ENCODE measurements at places on chromosomes 3 and 15.

- DNase-seq = no peak
These were observed 27.7 kb downstream of the POC1A start for GRCh38 chr3:52126500-52126899.

DNA sequence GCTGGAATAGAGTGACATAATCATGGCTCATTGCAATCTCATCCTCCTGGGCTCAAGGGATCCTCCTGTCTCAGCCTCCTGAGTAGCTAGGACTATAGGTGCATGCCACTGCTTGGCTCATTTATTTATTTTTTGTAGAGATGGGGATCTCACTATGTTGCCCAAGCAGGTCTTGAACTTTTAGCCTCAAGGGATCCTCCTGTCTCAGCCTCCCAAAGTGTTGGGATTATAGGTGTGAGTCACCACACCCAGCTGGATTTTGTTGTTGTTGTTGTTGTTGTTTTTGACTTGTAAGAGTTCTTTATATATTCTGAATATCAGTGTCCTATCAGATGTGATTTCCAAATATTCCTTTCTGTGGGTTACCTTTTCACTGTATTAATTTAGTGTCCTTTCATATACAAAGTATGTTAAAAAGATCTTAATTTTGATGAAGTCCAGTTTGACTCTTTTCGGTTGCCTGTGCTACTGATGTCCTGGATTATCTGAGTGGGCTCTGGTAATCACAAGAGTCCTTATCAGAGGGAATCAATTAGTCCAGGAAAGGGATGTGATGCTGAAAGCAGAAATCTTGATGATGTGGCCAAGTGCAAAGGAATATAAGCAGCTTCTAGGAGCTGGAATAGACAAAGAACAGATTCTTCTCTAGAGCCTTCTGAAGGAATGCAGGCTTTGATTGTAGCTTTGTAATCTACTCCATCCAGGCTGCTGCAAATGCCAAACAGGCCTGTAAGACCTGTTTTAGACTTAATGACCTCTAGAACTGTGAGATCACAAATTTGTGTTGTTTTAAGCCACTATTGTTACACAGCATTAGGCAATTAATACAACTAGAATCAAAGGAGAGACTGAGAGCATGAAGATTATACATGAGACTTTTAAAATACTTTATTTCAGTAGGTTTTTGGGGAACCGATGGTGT, 30.2 kb downstream of the NCK1 start:
- no peak for DNase-seq

- DNase-seq = peak; percentile 9
These were observed 225.6 kb downstream of the TIGIT start for GRCh38 chr3:114519415-114519814.

DNA sequence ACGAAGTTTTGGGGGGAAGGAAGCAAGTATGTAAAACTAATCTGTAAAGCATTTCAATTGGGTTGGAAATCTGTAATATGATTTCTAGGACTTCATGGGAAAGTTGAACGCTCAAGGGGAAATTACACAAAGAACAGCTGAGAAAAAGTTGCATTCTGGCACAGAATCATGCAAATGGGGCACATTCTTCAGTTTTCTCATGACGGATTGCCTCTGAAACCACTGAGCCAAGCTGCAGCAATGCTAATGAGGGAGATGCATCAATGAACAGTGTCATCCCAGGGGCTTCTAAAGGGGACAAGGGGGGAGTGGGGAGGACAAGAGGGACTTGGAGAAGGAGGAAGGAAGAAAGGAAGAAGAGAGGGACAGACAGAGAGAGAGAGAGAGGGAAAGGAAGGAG, 291.4 kb upstream of the ATP11B start:
- DNase-seq = no peak

GRCh38 chr15:33089878-33090757, 104.4 kb downstream of the FMN1 start:
- no peak for DNase-seq

GRCh38 chr3:180252683-180253082, 215.9 kb upstream of the PEX5L start:
- no peak for DNase-seq

GRCh38 chr15:73021139-73021621, 31.1 kb upstream of the NEO1 start:
- DNase-seq = no peak

- DNase-seq = peak; percentile 75
These were observed 1.0 kb upstream of the ZNF620 start for GRCh38 chr3:40504636-40505430.

GRCh38 chr3:15512166-15512565, 9.3 kb downstream of the COLQ start:
- peak; percentile 36 for DNase-seq

GRCh38 chr3:7421065-7421464, 560.1 kb downstream of the GRM7 start:
- no peak for DNase-seq

DNA sequence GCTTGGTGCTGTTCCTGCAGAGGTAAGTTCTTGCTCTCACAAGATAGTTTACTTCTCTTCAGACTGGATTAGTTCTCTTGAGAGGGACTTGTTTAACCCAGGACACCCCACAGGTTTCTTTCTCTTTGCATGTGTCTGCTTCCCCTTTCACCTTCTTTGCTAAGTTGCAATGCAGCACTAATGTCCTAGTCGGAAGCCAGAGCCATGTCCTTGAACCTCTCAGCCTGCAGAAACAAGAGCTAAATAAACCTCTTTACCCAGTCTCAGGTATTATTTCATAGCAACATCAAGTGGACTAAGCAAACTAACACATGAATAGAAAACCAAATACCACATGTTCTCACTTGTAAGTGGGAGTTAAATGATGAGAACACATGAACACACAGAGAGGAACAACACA, 915.2 kb downstream of the NSUN3 start:
- no peak for DNase-seq

GRCh38 chr3:186571644-186572013, 1.1 kb downstream of the DNAJB11 start:
- no peak for DNase-seq

GRCh38 chr3:126370606-126371005, 13.4 kb upstream of the KLF15 start:
- no peak for DNase-seq

DNA sequence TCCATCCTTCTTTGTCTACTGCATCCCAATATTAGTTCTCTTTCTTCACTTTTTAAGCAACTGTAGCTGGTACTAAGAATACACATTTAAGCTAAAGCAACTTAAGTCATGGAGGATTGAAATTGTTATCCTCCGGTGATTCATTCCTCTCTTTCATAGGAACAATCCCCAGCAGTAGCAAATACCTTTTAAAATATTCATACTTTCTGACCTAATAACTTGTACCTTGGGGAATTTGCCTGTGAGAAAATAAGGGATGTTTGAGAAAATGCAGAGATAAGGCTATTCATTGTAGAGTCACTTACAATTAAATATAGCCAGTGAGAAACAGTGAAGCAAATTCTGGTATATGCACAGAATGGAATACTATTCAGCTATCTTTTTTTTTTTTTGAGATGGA, 66.0 kb downstream of the VPS13C start:
- peak; percentile 27 for DNase-seq

DNA sequence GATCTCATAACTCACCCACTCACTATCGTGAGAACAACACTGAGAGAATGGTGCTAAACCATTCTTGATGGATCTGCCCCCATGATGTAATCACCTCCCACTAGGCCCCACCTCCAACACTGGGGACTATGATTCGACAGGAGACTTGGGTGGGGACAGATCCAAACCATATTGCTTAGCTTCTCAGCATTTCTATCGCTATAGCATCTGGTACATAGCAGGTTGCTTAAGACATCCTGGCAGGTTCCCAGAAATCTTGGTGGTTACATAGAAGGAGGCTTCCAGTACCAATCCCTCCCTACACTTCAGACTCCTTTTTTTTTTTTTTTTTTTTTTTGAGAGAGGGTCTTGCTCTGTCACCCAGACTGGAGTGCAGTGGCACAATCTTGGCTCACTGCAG, 487.8 kb downstream of the EDEM1 start:
- no peak for DNase-seq

DNA sequence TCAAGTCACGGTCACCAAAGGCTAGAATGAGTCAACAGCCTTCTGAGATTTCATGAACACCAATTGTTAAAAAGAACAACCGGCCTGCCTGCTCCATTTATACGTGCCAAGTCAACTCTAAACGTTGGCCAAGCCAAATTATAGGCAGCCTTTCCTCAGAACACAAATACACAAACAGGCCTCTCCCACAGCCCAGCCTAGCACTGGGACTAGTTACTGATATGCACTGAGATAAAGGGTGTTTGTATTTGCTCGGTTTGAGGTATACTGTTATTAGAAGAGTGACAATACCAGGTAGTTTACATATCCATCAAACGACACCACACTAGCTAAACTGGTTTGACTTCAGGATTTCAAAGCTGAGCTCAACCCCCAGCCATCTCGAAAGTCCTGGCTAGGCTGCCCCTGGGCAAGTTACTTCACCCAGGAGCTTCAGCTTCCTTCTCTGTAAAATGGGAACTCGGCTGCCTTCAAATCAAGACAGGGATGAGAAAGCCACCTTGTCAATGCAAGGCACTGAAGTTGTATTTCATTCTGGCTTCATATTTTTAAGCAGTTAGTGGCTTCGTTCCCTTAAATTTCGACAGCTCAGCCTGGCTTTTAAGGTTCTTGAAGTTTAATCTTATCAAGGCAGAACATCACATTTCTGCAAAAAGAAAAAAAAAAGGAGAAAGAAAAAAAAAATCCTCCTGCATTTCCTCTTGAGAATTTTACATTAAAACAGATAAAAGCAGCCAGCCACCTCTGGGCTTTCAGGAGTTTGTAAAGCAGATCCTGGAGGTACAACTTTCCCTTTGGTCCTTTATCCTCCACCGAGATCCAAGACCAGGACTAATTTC, 4.0 kb downstream of the TLE3 start:
- no peak for DNase-seq

GRCh38 chr3:63354160-63354559, 76.1 kb downstream of the SYNPR start:
- DNase-seq = no peak

GRCh38 chr3:148957586-148957985, 33.8 kb upstream of the GYG1 start:
- DNase-seq = no peak

GRCh38 chr15:48682942-48683651, 37.6 kb upstream of the FBN1 start:
- DNase-seq = no peak

GRCh38 chr3:55466526-55466925, 20.6 kb downstream of the WNT5A start:
- DNase-seq = no peak

DNA sequence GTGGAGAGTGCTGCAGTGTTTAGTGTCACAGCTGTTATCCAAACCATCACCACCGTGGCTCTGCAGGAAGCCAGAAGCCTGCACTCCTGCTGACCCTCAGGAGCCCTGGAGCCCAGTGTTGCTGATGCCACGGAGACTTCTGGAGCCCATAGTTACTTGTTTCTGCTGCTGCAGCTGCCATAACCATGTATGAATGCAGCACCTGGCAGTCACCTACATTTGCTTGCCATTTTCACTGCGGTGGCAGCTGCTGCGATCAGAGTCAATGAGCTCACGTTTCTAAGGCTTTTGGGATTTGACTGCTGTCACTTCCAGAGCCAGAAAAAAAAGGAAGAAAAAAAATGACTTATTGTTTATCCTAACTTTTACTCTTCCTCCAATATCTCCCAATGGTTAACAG, 299.2 kb upstream of the THRB start:
- DNase-seq = no peak

- no peak for DNase-seq
These were observed 21.7 kb downstream of the LEKR1 start for GRCh38 chr3:156847752-156848448.

DNA sequence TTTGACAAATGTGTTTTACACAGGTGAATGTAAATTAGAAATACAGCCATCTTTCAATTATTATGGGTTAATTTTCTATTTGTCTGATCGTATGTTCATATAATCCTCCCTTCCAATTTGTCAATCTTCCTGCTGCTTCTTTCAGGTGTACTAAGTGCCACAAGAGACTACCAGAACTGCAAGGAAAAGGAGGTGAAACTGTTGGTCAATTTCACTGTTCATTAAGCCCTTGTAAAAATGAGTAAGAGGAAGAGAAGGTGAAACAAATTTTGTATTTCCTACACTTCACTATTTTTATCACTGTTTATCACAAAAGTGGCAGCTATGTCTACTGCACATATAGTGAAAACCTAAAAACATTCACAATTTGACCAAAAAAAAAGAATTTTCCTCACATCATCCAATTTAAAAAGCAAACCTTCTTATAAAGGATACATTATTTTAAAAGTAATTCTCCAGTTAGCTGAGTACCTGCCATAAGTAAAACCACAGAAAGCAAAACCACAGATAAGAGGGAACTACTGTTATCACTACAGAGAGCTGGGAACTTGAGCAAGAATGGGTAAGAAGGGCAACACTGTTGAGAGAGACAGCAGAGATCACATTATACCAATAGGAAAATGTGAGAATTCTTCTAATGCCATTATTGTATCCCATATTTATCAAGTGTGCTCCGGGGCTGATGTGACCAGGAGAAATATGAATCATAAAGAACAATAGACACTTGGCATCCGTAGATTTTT, 163.0 kb downstream of the TBC1D5 start:
- DNase-seq = no peak

DNA sequence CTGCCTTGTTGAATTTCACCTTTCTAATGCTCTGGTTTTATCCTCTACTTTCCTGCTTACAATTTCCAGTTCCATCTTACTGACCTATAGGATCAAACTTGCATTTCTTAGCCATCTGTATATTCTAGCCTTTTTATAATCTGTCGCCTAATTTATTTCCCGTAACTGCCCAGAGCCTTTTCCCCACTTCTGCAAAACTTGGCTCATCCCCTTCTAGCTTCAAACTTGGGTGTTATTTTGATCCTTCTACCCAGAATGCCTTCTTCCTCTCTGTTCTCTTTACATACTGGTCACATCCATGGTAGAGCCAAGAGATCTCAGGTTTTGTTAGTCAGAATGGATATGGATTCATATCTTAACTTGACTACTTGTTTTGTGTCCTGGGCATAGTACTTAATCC, 2.6 kb downstream of the SACM1L start:
- no peak for DNase-seq

- DNase-seq = peak; percentile 70
These were observed 10.1 kb downstream of the SLC51B start for GRCh38 chr15:65055201-65055870.

DNA sequence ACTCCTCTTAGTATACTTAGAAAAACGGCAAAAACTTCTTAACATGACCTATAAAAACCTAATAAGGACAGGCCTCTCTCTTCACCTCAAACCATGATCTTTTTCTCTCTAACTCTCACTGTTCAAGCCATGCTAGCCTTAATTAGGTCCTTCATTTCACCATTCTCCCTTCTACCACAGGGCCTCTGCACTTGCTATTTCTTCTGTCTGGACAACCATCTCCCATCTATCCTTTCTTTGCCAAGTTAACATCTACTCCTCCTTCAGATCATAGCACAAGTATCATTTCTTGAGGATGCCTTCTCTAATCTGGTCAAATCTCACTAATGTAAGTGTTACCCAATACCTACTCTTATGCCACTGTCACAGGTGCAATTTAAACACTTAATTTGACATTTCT, 39.1 kb downstream of the TMCC1 start:
- no peak for DNase-seq

DNA sequence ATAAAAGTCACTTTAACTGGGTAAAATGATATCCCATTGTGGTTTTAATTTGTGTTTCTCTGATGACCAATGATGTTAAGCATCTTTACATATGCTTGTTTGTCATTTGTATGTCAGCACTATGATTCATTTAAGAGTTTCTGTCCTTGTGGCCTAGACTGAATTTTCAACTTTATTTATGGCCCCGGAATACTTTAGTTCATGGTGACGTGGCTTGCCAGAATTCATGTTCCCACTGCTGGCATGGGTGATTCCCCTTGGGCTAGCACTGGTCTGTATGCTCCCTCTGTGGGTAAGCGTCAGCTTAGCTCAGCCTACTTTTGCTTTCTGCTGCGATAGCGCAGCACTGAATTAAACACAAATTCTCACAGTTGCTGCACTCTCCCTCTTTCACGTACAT, 436.3 kb upstream of the SGO1 start:
- DNase-seq = no peak
